ENCODE measurements at places on chromosomes 5 and 9.
A peak's percentile ranks its signal among the peaks of the same experiment; 100 is the strongest.

- no peak for DNase-seq
These were observed 226.7 kb downstream of the SYK start for GRCh38 chr9:91028166-91028827.

GRCh38 chr9:73807952-73808351, 656.3 kb downstream of the ANXA1 start:
- no peak for DNase-seq

- DNase-seq, result no peak
These were observed 27.1 kb upstream of the NKD2 start for GRCh38 chr5:981456-981855.

DNA sequence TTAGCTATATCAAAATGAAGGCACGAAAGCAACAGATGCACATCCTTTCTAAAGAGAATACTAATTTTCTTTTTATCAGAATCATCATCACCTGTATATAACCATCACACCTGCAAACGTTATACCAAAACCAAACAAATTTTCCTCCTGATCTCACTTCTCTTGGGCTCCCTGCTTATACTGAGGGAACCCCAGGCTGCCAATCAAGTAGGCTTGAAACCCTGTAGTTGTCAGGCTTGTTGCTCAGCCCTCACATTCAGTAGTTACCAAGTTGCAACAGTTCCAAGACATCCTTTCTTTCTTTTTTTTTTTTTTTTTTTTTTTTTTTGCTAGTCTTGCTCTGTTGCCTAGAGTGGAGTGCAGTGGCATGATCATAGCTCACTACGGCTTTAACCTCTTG, 12.7 kb downstream of the STRBP start:
- DNase-seq, result no peak

DNA sequence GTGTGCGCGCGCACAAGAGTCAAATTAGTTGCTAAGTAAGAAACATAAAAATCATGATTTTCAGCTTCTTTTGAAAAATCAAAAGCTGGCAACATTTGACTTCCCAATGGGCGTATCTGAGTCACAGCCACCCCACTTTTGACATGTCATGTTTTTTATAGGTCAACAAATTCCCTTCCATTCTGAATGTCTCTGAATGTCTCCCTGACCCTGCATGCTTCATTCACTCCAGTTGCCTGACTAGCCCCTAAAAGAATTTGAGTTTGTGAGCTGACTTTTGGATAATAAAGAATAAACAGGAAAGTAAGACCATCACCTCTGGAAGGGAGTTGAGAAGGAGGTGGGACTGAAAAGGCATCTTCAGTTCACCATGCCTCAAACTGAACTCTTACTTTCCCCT, 20.2 kb upstream of the GLIS3 start:
- DNase-seq, result no peak

- DNase-seq, result no peak
These were observed 2326.0 kb upstream of the ACO1 start for GRCh38 chr9:30058463-30058862.

DNA sequence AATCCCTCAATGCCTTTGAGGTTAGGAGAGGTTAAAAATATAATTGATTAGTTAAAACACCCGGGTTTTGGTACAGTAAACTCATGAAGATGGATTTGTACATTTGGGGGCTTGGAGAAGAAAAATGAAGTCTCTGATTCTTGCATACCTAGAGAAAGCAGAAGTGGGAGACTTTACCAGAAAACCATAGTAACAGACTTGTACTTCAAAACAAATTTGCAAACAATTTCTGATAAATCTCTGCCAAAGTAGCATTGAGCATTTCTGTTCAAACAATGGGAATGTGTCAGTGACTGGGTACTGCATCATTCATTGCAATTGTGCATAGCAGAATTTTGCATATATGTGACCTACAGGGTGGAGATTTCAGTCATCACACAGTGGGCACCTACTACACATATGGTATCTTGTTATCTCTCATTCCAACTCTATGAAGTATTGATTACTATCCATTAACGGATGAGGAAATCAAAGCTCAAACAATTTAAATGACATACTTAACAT, 256.9 kb downstream of the PLK2 start:
- DNase-seq, result no peak

DNA sequence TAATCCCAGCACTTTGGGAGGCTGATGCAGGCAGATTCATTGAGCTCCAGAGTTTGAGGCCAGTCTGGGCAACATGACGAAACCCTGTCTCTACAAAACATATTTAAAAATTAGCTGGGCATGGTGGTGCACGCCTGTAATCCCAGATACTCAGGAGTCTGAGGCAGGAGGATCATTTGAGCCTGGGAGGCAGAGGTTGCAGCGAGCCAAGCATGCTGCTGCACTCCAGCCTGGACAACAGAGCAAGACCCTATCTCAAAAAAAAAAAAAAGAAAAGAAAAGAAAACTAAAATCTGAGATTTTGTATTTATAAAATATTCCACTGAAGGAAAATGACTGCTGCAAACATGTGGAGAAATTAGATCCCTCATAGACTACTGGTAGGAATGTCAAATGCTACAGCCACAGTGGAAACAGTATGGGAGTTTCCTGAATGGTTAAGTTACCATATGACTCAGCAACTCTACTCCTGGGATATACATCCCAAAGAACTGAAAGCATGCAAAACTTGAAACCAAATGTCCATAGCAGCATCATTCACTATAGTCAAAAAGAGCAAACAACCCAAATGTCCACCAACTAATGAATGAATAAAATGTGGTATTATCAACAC, 106.1 kb downstream of the UBAP2 start:
- DNase-seq, result peak; percentile 60

DNA sequence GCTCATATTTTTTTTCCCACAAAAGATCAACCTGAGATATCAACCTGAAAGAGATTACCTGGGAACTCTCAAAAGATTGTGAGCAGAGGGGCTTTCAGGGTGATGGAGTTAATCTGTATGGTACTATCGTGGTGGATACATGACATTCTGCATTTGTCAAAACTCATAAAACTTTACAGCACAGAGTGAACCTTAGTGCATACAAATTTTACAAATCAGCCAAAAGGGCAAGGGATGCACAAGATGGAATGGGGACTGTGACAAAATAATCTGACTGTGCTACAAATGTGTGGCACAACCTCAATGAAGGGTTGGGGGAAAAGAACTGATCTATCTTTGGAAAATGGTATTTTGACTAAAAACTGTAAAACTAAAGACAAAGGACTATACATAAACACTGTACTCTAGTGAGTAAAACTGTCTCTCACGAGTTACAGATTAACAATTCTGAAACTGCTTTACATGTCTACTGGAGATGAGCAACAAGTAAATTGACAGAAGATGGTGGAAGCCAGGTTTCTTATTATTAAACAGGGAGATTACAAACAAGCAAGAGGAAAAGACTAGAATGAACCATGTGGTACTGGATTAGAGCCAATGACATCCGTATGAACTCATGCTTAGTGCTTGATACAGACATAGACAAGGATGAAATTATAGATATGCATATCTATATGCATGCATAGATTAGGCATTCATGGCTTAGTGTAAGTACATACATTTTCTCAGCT, 24.8 kb upstream of the RLN1 start:
- DNase-seq, result no peak

DNA sequence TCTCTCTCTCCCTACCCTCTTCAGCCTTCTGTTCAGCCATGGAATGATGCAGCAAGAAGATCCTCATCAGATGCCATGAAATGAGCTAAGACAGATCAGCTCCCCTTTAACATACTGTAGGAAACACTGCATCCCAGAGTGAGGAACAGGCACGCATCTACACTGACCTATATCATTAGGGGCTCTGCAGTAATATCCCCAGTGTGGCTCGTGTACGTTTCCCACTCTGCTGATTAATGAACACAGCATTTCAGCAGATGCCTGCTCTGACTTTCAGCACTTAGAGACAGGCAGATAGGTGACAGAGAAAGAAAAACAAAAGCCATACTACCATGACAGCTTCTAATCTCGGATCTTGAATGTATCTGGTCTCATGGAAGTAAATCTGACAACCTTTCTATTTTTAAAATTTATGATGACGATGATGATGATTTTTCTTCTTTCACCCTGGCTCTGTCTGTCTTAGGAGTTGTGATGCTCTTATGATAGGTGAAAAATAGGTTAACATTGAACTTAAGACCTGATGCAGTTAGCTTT, 750.3 kb downstream of the CDH12 start:
- DNase-seq, result no peak

DNA sequence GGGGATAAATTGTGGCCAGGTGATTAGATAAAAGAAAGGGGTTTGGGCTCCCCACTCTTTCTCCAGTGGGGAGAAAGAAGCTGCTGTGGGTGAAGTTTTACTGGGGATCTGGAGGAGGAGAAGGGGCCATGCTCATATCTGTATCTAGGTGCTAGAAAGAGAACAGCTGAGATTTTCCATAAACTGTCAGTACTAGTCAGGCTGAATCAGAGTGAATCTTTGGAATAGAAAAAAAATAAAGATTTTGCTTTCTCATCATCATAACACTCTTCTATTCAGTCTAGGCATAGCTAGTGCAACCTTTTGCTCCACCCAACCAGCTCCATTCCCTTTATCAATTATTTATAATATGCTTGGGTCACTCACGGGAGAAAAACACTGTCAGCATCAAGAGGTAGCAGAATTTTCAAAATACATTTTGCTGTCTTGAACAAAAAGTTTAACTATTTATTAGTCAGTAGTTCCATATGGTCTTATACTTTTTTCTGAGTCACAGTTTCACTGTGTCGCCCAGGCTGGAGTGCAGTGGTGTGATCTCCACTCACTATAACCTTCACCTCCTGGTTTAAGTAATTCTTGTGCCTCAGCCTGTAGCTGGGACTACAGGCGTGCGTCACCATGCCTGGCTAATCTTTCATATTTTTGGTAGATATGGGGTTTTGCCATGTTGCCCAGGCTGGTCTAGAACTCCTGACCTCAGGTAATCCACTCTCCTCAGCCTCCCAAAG, 21.3 kb upstream of the ERMP1 start:
- no peak for DNase-seq

DNA sequence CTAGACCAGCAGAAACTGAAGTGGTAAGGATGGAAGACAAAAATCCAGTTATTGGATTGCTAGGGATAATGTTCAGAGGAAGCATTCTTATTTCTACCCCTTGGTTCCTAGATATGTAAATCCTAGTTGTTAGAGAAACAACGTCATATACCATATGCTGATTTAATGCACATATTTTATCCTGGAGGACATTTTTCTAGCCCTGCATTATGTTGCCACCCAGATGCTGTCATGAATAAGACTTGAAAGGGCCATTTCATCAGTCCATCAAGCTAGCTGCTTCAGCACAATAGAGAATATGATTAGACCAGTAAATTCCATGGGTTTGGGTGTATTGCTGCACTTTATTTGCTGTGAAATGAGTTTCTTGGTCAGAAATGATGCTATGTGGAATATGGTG, 1736.4 kb downstream of the MAT2B start:
- no peak for DNase-seq

DNA sequence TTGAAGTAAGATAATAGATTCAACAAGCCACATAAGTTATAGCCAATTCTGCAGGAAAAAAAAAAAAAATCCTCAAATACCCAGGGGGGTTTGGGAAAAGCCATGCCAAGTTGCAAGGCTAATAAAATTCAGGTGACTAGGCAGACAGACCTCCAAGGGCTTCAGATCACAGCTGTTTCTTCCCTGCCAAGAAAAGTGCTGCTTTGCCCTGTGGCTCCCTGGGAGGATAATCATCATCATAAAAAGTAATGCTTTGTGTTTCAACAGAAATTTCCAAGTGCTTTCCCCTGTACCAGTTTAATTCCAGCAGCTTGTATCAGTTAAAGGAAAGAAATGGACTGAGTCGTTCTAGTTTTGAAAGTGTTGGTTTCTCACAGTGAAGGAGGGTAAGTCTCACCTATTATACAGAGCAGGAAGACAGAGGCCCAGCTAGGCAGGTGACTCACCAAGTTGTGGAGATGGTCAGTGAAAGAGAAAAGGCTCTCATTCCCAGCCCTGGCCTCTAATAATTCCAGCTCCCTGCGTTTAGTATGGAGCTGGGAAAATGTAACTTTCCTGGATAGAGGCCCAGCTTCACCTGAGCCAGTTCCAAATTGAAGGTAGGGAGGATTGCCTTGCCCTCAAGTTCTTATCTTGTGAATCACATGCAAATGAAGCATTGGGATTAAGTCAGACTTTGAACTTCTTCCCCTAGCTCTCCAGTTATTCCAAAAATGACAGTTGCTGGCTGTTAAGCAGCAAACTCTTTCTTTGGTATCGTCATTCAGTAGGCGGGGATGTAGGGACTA, 263.4 kb downstream of the GRIA1 start:
- no peak for DNase-seq

GRCh38 chr5:168675883-168676408, 96.8 kb upstream of the PANK3 start:
- DNase-seq, result no peak

GRCh38 chr9:107142430-107142829, 140.6 kb upstream of the RAD23B start:
- DNase-seq, result no peak

- DNase-seq, result no peak
These were observed 34.7 kb upstream of the ICE1 start for GRCh38 chr5:5387777-5388176.

DNA sequence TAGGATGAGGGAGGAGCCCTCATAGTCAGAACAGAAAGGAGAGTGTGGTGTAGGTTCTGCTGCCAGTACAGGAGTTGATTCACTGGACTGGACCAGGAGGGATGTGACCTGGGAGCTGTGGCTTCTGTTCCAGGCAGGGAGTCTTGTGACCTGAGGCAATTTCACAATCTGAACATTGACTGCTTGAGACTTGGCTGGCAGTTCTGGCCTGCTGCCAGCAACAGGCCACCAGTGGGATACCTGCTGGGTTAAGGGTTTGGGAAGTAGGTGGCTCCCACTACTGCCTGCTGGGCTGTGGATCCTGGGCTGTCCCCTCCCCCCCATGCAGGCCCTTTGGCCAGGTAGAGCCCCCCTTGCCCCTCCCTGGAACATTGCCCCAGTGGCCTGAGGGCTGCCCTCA, 268.6 kb upstream of the ARRDC3 start:
- no peak for DNase-seq

GRCh38 chr5:94040591-94041148, 299.3 kb upstream of the POU5F2 start:
- no peak for DNase-seq

DNA sequence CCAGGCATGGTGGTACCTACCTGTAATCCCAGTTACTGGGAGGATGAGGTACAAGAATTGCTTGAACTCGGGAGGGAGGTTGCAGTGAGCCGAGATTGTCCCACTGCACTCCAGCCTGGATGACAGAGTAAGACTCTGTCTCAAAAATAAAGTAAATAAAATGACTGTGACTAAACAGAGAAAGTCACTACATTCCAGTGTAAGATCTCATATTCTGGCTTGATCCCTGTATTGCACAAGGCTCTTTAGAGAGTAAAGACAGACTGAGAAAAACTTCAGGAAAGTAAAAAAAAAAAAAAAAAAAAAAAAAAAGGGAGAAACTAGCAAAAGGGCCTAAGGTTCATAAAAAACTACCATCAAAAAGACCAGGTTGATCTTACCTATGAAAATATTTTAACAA, 106.6 kb upstream of the PJA2 start:
- no peak for DNase-seq

- DNase-seq, result no peak
These were observed 668.3 kb downstream of the DNAH5 start for GRCh38 chr5:13276156-13276555.

DNA sequence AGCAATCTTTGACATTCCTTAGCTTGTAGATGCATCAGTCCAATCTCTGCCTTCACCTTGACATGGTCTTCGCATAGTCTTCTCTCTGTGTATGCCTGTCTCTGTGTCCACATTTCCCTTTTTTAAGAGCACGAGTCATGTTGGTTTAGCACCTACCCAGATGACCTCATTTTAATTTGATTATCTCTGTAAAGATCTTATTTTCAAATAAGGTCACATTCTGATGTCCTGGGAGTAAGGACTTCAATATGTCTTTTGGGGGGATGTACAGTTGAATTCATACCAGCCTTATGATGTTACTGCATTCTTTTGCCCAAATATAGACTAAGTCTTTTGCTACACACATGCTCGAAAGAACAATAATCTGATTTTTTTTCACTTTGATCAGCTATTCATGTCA, 6.9 kb downstream of the KCTD16 start:
- DNase-seq, result no peak
